ENCODE measurements at places on chromosomes 1 and 21.

DNA sequence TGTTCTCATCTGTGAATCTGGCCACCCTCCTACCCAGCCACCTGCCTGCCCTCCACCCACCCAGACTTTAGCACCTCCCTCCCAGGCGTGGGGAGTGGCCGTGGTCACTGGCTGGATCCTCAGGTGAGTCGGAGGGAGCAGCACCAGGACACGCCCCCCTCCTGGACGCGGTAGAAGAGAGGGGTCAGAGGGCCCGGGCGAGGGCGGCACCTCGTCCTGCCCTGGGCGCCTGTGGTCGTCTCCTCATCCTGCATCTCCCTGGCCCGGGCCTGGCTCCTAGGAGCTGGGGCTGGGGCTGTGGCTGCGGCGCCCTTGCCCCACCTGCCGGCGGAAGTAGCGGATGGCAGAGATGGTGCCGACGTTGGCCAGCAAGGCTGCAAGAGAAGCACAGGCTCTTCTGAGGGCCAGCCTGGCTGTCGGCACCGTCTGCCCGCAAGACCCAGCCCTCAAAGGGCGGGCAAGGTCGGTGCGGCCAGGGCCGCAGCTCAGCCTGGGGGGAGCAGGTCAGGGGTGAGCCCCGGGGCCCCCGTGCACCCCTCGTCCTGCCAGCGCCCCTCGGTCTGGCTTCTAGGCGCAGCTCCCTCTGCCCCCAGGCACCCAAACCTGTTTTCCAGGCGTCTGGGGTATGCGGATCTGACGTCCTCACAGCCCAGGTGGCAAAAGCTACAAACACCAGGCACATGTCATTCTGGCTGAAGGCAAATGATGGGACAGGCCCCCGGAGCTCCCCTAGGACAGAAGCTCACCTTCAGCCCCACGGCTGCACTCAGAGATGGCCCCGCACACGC, 5.8 kb downstream of the PERM1 start:
- DNase-seq: peak; percentile 78

GRCh38 chr1:214475331-214475730, 76.1 kb downstream of the PTPN14 start:
- no peak for DNase-seq

DNA sequence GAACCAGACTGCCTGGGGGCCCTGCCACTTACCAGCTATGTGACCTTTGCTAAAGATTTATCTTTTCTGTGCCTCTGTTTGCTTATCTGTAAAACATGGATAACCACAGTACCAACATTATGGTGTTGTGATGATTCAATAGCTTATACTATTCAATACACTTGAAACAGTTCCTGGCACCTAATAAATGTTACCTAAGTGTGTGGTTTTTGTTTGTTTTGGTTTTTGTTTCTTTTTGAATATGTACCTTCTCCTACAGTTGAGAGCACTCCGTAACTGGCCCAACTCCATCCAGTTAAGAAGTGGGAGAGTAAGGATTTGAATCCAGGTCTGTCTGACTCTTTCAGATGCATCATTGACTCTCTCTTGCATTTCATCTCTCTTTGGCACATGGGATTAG, 125.8 kb upstream of the C8B start:
- DNase-seq: no peak

GRCh38 chr1:19377812-19378718, 65.9 kb downstream of the SLC66A1 start:
- no peak for DNase-seq

DNA sequence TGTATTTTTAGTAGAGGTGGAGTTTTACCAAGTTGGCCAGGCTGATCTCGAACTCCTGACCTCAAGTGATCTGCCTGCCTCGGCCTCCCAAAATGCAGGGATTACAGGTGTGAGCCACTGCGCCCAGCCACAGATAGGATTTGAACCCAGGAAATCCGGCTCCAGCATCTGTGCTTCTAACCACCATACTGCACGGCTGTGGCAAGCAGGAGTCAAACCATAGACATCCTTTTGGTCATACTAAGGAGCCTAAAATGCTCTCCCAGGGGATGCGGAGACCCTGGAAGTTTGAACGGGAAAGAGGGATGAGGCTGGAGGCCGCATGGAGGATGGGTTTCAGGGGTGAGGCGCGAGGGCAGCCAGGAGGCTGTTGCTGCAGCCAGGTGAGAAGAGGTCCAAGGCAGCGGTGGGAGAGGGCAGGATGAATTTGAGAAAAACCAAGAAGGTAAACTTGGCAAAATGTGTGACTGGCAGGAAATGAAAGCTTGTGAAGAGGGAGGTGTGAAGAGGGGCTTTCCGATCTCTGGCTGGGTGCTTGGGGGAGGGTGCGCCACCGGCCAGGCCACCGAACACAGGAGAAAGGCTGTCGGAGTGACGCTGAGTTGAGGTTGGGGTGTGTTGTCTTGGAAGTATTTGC, 24.0 kb upstream of the CDK18 start:
- no peak for DNase-seq

- no peak for DNase-seq
Measured at GRCh38 chr1:32898056-32898455, 3.1 kb downstream of the TMEM54 start.

DNA sequence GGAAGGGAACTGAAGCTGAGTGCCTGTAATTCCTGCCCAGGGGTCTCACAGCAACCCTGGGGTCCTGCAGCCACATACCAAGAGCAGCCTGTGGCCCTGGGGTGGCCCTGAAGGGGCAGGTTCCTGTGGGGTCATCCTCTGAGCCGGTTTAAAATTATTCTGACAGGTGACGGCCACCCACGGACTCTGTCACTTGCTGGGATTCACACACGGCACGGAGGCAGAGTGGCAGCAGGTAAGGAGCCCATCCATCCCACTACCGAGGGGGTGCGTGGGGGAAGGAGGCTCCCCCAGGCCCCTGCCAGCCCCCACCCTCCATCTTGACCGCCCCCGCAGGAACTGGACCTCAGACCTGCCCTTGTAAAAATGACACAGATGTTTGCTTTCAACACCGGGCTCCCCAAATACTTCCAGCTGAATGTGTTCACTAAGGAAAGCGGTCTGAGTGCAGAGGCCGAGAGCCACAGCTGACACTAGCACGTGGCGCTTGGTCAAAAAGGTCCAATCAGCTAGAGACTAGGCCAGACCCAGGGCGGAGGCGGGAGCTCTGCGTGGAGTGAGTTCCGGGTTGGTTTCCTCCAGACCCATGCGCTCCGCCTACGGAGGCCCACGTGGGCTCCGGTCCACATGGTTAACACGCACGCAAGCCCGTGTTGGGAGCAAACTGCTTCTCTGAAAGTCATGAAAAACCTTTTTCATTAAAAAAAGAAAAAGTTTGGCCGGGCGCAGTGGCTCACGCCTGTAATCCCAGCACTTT, 10.0 kb downstream of the YBEY start:
- peak; percentile 60 for DNase-seq

DNA sequence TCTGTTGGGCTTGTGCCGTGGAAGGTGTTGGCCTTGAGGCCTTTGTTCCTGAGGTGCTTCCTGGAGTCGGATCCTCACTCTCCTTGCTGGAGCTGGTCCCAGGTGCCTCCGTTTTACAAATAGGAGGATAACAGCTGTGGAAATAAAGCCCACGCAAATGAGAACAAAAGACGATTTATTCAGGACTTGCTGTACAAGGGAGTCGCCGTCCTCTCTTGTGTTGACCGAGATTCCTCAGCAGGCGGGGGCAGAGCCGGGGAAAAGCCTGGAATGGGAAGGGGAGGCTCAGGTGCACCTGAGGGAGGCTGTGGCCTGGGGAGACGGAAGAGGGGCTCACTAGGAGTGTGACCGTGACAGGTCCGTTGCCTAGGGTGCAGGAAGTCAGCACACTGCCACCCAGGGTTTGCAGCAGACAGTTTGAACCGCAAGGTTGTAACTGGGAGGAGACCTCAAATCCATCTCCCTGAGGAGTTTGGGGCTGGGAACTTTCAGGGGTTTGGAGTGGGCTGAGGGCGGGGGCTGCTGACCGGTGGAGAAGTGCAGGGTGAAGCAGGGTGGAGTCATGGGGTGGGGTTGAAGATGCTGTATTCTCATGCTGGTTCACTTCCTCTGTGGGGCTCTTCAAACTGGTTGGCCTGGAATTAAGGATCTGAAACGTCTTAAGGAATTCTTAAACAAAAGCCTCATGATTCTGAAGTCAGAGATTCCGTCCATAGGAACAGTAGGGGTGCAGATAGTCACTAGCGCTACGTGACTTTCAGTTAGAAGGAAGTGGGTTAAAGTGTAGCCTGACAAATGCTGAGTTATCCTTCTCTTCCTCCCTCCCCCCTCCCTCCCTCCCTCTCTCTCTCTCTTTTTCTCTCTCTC, 2.6 kb upstream of the CSTB start:
- no peak for DNase-seq

DNA sequence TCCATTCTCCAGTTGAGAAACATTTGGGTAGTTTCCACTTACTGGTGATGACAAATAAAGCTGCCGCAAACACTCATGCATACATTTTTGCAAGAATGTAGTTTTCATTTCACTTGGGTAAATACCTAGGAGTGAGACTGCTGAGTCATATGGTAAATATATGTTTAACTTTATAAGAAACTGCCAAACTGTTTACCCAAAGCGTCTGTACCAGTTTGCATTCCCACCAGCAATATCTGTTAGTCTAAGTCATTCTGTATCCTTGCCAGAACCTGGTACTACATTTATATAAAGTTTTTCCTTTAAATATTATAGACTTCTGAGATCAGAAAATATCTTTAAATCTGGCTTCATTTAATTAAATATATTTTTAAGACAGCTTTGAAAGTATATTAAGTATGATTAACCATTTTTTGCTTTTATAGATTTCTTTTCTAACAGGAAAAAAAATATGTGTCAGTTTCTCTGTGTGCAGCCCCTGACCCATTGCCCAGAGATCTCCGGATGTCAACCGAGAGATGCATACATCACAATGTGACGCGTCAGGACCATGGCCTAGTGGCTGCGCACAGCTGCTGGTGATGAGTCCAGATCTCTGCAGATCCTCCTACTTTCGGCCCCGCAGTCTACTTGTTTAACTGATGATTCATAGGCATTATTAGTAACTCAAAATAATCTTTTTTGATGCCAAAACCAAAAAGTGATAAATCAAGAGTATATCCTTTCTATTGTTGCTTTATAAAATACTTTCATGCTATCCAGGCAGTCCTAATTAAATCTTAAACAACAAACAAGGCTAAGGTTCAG, 227.1 kb upstream of the MAP1LC3C start:
- no peak for DNase-seq

GRCh38 chr21:44508426-44508710, 31.6 kb downstream of the KRTAP10-1 start:
- DNase-seq: no peak

- no peak for DNase-seq
Measured at GRCh38 chr1:248817065-248817464, 8.7 kb downstream of the SH3BP5L start.

DNA sequence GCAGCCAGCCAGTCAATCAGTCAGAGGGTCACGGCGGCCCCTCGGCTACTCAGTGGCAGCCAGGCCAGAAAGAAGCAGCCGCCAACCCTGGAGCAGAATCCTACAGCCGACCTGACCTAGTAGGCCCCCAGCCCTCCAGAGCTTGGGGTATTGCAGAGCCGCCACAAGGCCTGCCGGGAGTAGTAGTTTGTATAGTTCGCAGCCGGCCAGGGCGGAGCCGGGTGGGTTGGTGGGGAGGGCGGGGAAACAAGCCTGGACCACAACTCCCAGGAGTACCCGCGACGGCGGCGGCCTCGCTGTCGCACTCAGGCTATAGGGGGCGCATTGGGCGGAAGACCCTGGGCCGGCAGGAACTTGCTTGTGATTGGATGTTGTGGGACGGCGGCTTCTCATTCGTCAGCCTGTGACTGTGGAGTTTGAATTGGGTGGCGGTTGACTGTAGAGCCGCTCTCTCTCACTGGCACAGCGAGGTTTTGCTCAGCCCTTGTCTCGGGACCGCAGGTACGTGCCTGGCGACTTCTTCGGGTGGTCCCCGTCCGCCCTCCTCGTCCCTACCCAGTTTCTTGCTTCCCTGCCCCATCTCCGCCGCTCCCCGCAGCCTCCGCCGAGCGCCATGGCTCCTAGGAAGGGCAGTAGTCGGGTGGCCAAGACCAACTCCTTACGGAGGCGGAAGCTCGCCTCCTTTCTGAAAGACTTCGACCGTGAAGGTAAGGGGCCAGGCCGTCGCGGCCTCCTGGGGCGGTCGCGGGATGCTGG, at the start of gene CDCA8:
Gene CDCA8 (plus strand): TSS at position 439 of the 756 bp plus-strand sequence. CDS start 175 bp downstream, at position 614.
- DNase-seq: peak; percentile 98

DNA sequence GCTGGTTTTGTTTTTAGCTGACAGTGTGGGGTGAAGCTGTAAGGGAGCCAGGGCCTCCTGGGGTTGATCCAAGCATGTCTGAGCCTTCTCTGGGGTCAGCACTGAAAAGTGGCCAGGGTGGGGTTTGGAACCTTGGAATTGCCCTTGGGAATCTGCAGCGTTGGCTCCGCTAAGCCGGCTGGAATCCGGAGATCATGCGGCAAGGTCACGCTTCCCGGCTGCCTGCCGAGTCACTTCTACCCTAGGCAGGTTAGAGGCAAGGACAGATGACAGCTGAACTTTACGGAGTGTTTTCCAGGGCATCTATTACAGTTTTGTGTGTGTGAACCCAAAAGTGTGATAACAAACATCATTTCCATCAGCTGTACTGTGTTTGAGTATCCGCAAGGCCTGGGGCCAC, 17.1 kb downstream of the ABCG1 start:
- no peak for DNase-seq

DNA sequence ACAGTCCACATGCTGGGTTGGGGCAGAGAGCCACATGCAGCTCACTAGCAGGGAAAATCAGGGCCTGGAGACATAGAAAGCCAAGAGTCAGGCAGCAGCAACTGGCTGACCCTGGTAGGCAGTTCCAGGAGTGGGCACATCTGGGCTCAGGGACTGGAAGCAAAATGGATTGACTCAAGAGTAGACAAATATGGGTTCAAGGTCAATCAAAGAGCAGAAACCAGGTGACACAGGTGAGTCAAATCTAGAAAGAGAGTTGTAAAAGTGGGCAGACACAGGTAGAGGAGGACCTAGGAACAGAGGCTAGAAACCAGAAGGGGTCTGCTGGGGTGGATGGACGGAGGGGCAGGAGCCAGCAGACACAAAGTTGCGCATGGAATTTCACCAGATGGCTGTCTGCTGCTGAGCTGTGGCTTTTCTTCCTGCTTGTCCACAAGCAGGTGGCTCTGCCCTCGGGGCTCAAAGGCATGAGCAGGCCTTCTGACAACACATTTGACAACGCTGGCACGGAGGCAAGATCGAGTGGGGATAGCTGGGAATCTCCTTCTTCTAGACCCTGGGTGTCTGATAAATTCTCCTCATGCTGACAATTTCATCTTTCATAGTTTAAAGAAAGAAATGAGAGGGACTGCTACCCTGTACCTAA, 40.8 kb upstream of the IGSF3 start:
- no peak for DNase-seq
